ENCODE measurements at places on chromosomes 11 and 22.

DNA sequence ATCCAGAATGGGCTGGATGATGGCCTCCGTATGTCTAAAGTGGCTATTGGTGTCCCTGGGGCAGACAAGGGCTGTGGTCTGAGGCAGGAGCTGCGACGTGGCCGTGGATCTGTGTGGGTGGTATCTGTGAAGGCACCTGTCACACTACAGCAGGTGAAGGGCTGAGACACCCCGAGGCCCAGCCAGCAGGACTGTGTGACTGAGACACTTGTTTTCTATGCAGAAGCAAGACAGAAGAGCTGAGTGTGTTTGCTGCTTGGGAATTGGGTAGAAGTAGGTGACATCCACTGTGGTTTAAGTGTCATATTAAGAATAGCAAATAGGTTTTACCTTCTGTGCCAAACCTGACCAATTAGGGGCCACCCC is 35.0 kb downstream of the AMPD3 start:
- DNase-seq, result no peak

DNA sequence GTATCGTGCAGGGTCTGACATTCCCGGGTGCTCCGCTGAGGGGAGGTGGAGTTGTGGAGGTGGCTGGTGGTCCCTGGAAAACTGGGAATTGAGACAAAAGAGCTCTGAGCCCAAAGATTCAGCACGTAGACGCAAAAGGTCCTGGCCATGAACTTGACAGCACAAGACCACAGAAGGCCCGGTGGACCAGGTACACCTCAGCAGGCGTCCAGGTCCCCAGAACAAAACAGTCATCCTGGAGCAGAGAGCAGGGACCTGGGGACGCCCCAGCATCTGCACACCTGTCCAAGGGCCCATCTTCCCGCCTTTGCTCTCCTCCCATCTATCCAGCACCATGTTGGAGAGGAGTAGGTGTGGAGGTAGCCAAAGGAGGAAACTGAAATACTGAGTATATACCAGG is 13.8 kb upstream of the MB start:
- no peak for DNase-seq

DNA sequence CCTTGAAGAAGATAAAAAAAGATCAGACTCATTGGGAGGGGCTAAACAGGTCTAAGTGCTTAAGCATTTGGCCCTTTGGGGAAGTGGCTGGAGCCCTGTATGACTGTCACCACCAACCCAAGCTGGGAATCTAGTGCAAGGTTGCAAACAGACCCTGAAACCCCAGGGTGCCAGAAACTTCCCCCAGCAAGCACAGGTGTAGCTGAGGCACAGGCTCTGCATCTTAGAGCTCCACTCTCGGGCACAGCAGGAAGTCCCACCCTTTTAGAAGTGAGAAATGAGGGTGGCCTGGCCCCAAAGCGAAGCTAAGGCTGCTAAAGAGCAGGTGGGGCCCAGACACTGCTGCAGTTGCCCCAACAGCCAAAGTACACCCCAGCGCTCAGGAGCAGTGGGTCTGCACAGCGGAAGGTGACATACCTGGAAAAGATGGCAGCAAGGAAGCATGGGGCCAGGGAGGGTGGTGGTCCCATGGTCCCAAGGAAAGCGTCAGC is 5.8 kb upstream of the KDM2A start:
- DNase-seq, result no peak

DNA sequence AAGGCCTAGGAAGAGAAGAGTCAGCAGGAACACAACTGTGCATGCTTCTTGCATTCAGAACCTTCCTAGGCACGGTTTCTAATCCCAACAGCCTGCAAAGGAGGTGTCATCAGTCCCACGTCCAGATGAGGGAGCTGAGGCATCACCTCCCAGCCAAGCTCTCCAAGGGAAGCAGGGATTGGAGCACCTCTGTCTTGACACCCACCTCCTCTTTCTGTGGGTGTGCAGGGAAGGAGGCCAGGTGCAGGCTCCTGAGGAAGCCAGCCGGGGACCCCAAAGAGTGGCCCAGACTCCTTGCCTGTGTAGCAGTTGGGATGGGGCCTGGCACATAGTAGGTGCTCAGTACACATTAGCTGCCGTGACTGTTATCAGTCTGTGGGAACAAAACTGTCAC is 2.0 kb downstream of the PNPLA5 start:
- DNase-seq, result no peak

DNA sequence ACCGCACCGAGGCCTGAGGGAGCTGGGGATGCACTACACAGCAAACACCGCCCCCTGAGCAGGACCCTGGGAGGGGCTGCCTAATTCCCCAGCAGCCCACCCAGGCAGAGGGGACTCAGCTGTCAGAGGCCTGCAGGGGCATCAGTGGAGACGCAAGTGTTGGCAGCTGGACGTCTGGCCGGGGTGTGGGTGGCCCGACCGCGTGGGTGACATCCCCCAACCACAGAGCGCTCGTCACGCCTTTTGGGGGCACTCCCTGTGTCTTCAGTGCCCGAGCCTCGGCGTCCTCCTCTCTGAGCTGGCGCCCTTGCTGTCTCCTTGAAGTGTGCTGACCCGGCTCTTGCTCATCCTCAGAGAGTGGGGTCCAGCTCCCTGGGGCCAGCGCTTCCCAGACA is 150.2 kb downstream of the BRD1 start:
- no peak for DNase-seq

- no peak for DNase-seq
Measured at GRCh38 chr11:112783945-112784322, 177.3 kb upstream of the NCAM1 start.

- no peak for DNase-seq
Measured at GRCh38 chr22:48428631-48429371, 1398.9 kb downstream of the BRD1 start.

DNA sequence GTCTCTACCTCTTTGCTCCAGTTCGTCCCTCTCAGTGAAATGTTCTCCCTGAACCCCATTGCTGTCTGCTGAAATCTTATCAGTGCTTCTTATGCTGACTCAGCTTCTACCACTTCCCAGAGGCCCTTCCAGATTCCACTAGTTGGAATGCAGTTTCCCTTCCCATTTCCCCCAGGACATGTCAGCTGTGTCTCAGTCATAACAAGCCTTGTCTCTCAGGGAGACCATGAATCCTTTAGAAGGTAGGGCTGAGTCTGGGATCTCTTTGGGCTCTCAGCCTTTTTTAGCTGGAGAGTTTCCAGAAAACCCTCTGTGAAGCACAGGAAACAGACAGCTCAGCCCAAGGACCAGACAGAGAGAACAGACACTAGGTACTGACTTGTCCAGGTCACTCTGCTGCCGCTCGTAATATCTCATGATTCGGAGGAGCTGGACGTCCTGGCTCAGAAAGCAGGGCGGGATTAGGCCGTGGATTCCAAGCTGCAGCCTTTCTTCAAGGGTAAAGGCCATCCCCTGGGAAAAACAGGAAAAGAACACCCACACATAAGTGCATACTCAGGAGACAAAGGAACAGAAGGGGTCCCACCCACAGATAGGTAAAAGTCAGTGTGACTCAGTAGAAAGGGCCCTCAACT is 113.0 kb downstream of the ME3 start:
- DNase-seq, result no peak

DNA sequence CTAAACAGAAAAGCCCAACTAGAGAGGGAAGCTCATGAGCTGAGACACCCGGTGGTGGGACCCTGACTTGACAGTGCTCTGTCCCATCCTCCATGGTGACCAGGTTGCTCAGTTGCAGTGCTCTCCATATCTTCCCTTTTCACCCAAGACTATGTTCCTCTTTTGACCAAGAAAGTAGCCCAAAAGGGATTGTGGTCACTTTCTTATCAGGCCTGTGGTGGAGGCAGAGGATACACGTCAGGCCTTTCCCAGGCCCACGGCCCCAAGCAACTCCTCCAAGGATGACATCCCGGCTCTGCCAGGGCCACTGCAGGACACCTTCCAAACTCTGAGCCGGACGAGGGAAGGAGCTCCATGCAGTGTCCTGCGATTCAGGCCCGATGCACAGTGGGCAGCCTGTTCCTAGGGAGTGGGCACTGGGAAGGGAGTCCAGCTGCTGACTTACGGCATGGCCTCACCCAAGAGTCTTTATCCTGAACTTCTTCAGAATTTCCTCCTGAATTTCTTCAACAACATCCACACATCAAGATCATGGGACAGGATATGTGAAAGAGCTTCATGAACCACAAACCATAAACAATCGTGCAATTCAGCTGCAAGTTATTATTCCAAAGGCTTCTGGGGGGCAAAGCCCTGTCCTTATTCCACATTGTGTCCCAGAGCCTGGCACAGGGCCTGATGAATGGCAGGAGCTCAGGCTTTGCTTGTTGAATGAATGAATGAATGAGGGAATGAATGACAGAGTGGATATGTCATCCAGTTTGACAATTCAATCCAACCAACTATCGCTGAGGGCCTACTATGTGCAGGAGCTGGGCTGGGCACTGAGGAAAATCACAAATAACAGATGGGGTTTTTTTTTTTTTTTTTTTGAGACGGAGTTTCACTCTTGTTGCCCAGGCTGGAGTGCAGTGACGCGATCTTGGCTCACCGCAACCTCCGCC is 36.0 kb upstream of the MYH9 start:
- no peak for DNase-seq

DNA sequence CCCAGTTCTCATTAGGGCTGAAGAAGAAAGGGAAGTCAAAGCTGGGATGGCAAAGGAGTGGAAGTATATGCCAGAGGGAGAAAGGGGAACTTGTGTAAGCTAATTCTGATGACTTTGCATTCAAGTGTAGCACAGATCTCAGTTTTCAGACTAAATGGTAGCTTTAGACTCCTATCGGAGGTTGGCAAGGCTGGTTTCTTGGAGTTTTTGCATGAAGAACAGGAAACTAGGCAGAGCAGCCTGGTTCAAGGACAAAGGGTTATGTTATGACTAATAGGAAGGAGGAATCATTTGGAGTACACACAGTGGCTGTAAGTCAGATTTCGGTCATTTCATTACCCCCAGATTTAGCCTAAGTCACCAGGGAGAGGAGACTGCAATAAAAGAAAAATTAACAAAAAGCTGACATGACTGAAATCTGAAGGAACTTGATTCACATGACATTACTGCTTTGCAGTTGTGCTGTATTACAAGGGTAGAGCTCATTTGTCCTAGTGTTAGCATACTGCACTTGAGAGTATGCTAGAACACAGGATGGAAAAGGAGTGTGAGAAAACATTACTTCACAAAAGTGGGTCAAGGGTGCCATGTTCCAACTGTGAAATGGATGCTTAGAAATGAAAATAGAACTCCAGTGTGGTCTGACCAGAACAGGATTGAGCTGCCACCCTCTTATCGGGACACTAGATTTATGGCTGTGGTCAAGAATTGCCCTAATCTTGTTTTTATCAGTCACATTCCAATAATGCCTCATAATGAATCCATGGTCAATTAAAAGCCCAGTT is 23.6 kb downstream of the ADM start:
- no peak for DNase-seq

GRCh38 chr22:46017166-46017565 is 40.2 kb upstream of the WNT7B start:
- DNase-seq, result no peak

DNA sequence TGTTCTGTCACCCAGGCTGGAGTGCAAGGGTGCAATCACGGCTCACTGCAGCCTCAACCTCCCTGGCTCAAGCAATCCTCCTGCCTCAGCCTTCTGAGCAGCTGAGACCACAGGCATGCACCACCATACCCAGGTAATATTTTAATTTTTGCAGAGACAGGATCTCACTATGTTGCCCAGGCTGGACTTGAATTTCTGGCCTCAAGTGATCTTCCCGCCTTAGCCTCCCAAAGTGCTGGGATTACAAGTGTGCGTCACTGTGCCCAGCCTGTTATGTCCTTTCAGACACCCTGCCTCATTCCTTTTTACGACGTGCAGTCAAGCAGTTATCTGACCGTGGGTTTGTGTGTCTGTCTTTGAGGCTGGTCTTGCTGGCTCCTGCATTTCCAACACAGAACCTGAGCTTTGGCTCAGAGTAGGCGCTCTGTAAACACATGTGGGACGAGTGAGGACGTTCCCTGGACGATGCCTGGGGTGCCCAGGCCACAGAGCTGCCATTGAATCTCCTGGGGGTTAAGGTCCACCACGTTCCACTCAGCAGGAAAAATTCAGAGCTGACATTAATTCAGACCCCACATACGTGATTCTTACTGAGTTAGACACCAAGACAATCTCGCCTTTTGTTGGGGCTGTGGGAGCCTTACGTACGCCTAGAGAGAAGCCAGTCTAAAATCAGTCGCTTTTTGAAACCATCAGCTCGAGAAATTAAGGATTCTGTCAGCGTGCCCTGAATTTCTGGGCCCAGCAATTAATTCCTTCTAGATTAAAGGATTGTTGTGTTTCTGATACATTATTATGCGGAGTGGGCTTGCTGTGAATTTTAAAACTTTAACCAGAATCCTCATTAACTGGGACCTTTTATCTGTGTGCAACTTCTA is 21.5 kb upstream of the EMID1 start:
- DNase-seq, result no peak

DNA sequence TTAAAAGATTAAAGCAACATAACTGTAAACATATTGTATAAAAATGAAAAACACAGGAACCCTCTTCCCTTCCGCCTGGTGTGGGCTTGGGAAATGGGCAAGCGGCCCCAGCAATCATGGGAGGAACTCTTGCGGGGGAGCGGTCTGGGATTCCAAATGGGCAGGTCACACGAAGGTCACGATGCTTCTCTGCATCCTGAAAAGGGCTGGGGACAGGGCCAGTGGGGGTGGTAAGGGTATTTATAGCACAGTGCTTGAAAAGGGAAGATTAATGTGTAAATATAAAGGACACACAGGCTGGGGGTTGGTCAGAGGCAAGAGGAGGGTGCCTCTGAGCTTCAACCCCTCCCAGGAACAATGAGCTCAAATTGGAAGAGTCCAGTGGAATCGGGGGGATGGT is 46.9 kb upstream of the OR4B1 start:
- no peak for DNase-seq

DNA sequence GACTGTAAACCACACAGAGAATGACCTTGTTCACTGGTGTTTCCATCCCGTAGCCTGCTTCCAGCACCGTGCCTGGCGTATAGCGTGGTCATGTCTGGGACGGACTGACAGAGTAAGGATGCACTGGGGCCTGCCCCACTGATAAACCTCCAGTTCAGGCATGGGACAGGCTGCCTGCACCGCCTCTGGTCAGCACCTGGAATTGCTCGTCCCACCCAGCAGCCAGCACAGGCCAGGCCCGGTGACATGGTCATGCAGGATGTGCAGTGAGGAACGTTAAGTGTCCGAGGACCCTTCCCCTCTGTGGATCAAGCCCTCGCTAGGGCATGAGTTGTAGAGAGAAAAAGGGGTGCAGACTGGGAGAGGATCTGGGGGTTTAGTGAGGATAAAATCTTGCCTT is 44.8 kb downstream of the LMO1 start:
- no peak for DNase-seq

- DNase-seq, result no peak
Measured at GRCh38 chr11:133988686-133989410, 32.1 kb upstream of the IGSF9B start.

- DNase-seq, result no peak
Measured at GRCh38 chr11:130455483-130456127, 7.2 kb downstream of the ADAMTS15 start.

All from T-helper 17 cell (primary cell).